ENCODE measurements at places on chromosomes 16 and 17.

DNA sequence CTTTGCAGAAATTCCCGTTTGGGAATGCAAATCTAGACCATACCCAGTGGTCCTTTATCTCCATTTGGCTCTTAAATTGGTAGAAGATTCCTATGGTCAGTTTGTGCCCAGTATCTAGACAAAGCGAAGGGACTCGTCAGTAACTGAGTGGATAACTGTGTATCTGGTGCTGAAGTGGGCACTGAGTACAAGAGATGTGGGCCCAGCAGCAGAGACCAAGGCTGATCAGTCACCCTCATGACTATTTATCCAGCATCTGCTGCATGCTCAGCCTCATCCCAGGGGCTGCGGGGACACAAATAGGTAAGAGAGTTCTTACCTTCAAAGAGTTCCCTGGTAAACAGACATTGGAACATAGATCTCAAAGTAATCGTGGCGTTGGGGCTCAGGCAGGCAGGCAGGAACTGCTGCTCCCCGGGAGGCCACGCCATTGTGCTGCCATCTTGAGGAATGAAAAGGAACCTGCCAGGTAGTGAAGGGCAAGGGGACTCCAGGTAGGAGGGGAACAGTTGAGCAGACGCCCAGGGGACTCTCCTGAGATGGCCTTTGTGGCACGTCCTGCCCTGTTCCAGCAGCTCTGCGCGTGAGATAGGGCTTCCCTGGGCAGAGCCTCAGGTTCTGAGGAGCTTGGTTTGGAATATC lies 10.3 kb downstream of the NT5M start:
- DNase-seq: no peak

GRCh38 chr17:7573324-7574080 lies 5.9 kb upstream of the CD68 start:
- DNase-seq: peak; percentile 93

DNA sequence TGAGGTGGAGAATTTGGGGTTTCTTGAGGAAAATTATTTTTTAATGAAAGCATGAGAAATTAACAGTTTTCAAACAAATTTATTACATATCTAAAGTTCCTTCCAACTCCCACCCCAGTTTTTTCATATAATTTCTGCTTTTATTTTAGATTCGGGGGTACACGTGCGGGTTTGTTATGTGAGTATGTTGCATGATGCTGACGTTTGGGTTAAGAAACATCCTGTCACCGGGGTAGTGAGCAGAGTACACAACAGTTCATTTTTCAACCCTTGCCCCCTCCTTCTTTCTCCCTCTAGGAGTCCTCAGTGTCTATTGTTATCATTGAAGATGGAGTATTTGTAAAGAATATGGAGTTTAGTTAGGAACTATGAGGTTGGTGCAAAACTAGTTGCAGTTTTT lies 31.8 kb upstream of the CDYL2 start:
- DNase-seq: no peak

DNA sequence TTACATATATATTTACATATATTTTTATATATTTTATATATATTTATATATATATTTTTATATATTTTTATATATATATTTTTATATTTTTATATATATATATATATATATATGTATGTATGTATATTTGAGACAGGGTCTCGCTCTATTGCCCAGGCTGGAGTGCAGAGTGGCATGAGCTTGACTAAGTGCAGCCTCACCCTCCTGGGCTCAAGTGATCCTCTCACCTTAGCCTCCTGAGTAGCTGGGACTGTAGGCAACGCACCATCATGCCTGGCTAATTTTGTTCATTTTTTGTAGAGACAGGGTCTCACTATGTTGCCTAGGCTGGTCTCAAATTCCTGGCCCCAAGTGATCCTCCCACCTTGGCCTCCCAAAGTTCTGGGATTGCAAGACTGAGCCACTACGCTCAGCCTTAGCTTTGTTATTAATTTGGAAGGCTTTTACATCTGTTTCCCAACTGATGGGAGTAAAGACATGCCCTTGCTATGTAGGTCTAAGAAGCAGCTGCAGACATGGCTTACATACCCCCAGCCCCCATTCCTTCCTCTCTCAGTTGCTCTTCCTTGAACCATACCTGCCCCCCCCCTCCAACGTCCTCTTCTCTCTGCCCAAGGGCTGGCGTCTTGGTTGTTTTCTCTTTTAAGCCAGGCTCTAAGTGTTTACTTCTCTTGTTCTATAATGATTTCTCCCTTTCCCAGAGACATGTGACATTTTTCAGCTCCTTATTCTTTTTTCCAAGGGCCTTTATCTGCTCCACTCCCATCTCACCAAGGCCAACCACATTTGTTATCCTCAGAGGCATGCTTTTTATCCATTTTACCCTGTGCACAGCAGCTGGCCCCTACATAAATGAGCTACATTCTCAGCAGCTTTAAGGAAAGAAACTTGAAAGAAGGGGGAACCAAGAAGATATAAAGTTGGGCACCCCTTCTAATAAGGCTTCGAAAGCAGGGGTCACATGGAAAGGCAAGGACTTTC lies 64.2 kb upstream of the ATF7IP2 start:
- no peak for DNase-seq

GRCh38 chr16:84931506-84931905 lies 79.8 kb downstream of the ZDHHC7 start:
- DNase-seq: peak; percentile 28

DNA sequence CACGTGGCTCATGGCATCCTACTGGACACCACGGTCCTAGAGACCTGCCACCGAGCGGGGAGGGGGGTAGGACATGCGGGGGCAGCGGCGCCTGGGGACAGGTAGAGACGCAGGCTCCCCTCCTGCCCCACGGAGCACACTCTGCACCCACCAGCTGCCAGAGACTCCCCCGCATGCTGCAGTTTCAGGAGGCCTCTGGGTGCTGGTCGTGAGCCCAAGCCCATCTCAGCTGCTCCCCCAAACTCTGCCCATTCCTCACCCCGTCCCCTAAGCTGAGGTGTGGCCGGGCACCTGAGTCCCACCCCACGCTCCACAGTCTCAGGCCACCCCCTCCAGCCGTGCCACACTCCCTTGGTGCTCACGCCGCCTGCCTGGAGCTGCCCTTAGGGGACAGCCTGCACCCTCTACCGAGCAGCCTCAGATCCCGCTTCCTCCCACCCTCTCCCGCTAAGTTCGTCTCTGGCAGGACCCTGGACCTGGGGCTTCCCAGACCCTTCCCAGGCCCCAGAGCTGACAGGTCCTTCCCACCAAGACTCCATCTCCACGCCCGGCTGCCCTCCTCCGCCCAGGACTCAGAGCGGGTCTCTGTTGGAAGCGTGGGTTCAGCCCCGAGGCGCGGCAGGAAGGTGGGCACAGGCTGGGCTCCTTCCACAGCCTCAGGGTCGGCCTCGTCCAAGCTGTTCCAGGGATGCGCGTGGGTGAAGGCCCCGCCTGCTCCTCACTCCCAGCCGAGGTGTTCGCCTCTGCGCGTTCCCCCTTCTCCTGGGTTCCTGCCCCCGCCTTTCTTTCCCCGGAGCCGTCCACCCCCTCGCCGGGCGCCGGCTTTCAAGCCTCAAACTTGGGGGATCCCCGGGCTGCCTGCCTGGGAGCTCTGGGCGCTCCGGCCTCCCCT lies 1.3 kb downstream of the RAB40B start:
- no peak for DNase-seq

GRCh38 chr16:68490829-68491575 lies 42.7 kb upstream of the SMPD3 start:
- DNase-seq: peak; percentile 11

DNA sequence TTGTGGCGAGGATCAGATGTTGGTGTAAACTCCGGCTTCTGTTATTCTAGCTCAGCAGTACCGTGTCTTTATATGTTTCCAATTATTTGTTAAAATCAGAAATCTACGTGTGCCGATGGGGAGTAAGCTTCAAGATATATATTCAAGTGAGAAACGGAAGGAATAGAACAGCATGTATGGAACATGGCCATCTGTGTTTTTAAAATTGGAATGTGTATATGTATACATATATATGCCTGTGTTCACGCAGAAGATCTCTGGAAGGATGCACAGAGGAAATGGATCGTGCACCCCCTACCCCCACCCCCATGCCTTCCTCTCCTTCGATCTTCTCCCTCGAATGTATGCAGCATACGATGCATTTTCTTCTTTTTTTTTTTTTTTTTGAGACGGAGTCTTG lies 7.7 kb upstream of the SNN start:
- no peak for DNase-seq

- no peak for DNase-seq
Measured at GRCh38 chr17:18238299-18238698, 12.9 kb downstream of the LLGL1 start.

DNA sequence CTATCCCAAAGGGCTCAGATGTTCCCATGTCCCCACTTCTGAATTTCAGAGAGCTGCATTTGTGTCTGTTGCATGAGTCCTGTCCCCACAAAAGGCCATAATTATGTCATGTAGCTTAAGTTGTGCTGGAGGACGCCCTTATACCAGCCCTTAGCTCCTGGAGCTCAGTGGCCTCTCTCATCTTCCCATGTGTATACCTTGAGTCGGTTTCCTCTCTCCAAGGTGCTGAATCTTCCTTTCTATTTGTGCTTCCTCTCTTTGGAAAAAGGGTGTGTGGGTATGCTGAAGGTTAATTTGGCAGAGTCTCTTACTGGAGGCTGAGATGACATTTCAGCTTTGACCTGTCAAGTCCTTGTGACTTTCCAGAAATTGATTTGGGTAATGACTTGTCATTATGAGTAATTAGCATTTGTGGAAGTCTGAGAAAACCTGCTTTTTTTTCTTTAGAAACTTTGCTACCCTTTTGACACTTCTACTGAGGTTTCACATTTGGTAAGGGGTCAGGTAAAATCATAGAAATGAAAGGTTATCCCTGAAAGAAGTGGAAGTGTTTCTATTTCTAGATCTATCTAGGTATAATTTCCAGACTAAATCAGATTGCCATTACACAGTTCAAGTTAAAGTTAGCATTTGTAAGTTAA lies 185.4 kb downstream of the ABCC12 start:
- peak; percentile 48 for DNase-seq

DNA sequence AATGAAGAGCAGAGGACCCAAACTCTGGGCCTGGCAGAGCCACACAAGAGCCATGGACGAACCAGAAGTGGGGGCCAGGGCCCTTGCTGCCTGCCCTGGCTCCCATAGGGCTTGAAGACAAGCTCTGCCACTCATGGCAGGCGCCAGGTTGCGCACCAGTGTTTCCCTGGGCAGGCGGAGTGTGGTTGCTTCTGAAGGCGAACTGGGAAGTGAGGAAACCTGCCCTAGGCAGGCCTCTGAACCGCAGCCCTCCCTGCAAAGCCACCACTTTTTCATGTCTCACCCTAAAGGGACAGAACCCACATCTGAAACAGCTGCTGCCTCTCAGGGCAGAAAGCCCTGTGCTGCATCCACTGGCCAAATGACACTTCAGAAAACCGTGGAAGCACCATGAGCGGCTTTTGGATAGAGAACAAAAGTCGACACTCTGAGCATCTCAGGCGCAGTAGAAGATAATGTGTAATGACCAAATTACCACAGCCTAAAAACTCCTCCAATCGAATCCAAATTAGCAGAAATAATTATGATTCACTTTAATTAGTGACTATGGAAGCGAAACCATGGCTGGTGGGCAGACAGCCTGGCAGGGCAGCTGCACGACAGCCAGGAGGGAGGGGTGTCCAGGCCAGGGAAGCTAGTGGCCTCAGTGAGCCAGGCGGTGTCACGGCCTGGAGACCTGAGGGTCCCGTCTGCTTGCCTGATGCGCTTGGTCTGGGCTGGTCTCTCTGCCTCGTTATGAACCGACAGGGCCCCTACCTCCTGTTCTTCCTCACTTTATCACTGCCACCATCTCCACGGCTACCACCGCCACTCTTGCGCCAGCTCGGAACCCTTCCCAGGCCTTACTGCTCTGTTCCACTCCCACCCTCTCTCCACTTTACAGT lies 59.1 kb downstream of the PRMT7 start:
- DNase-seq: no peak

DNA sequence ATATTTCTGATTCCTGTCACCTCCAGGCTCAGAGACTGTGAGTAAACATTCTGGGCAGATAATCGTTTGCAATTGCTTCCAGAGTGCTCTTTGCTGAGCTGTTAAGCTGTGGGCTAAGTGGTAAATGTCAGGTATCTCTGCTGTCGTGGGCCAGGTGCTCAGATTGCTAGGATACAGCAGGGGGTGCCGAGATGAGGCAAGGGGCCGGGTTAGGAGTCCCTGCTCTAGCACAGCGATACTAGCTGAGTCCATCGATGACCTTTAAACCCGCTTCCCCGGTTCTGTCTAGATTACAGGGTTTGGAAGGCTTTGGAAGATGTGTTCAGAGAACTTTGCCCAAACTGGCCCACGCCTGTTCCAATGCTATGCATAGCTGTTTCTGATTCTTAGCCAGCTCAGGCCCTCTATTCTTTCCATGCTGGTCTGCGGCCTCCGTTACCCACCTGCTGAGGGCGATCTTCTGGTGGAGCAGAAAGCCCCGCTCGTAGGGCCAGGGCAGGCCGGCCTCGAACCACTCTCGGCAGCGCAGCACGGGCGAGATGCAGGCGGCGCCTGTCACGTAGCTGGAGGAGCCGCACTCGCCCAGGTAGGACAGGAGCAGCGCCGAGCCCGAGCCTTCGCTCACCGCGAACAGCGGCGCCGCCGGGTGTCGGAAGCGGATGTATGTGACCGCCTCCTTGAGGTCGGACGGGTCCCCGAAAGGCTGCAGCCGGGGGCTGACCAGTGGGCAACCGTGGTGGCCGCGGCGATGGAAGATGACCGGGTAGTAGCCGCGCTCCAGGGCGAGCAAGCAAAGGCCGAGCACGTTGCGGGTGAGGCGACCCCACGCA lies 979 bp downstream of the ABHD15 start:
- DNase-seq: no peak

DNA sequence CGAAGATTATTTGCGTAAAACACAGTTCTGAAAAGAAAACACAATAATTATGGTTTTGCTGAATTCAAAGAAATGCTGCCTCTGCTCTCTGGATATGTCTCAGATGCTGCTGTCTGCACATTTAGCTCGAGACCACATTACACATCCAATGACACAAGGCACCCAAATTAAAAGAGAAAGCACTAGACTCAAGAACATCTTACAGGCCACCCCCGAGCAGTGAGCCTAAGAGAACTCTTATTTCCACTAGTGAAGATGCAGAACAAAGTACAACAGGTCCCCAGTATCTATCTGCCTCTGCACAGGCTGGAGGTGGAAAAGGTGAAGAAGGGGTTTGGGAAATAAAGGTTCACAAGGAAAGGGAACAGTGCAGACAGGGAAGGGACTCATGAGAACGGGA lies 33.5 kb downstream of the GRB2 start:
- DNase-seq: no peak

- no peak for DNase-seq
Measured at GRCh38 chr16:60510941-60511340, 1525.3 kb downstream of the CDH8 start.

DNA sequence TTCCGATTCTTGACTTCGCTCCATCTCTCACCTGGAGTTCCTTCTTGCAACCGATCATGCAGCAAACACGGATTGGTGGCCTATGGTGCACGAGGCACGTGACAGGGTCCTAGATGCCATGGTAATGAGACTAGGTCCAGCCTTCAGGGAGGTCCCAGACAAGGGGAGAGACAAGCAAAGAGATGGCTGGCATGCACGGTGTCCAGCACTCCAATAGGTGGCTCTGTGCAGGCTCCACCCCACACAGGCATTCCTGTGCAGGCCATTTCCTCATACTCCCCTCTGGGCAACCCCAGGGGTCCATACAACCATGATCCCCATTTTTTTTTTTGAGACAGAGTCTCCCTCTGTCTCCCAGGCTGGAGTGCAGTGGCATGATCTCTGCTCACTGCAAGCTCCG lies 31.3 kb downstream of the WNT9B start:
- no peak for DNase-seq

- no peak for DNase-seq
Measured at GRCh38 chr16:73290258-73290657, 242.3 kb upstream of the ZFHX3 start.

Measured in fibroblast of the aortic adventitia (primary cell).